Stimulated activated naive CD8-positive, alpha-beta T cell treated with anti-CD3 and anti-CD28 coated beads, Interleukin-15, Interleukin-2, amounts not matched to agents 100 U/mL and 50 U/mL, for 24 hours (primary cell): ENCODE measurements at places on chromosomes 1 and 21.
A peak's percentile ranks its signal among the peaks of the same experiment; 100 is the strongest.

DNA sequence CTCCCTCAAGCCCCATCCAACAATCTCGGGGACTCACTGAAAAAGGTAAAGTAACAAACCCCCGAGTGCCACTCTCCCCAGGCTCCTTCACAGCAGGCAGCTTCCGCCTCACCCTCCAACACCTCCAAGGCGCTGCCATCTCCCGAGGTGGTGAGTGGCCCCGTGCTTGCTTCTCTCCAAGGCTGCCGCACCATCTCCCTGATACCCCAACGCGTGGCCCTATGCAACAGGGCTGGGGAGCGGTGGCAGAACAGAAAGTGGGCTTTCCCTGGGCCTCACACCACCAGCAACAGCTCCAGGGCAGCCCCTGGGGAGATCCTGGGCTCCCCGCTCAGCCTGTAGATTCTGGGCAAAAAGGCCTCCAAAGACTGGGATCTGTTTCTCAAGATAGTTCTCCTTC, 105.1 kb downstream of the RAVER2 start:
- DNase-seq: no peak

GRCh38 chr1:46639547-46639946, 22.9 kb upstream of the MOB3C start:
- DNase-seq: no peak

GRCh38 chr1:205804605-205805004, 8.4 kb downstream of the SLC41A1 start:
- no peak for DNase-seq

DNA sequence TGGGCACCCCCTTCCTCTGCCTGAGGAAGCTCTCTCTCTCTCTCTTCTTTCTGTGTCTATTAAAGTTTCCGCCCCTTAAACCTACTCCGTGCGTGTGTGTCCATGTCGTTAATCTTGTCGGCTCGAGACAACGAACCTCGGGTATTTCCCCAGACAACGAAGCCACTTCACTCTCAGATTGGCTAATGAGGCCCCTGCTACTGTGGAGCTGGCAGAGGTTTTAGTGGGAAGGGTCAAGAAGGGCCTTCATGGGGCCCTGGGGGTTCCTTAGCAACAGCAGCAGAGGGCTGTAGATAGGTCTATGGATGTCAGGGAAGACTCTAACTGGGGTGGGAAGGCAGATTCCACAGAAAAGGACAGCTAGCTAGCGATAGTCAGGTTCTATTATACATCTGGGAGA, 239.8 kb upstream of the RAB4A start:
- no peak for DNase-seq

DNA sequence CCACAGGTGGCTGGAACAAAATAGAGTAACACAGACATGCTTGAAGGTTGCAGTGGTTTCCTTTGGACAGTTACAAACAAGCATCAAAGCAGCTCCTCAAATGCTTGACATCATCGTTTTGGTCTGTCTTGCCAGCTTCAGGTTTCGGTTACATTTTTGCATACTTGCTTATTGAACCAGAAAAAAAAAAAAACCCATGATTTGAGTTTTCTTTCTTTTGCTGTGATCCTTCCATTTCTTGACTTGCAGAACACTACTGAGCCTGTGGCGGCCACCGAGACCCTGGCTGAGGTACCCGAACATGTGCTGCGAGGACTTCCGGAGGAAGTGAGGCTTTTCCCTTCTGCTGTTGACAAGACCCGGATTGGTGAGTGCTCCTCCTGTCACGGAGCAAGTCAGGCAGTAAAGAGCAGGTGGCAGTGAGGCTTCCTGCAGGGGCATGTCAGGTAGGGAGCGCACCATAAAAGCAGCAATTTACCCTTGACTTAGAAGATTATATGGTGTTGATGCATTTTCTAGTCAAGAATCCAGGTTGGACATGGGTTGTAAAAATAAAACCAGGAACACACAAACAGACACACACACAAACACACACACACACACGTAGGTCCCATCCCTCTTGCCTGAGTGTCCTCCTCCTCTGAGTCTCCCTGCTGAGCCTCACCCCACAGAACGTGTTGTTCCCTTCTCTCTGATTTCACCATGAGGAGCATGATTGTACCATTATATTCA, 30.9 kb downstream of the PRDM2 start:
- peak; percentile 80 for DNase-seq

DNA sequence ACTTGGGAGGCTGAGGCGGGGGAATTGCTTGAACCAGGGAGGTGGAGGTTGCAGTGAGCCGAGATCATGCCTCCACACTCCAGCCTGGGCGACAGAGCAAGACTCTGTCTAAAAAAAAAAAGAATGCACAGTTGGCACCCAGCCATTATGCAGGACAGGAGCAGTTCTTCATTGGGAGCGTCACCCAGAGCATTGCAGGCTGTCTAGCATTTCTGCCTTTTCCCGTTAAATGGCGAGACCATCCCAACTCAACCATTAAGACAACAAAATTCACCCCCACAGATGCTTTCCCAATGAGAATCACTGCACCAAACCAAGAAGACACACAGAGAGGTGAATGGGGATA, 105.8 kb downstream of the EDEM3 start:
- no peak for DNase-seq

GRCh38 chr1:30637183-30637980, 86.0 kb downstream of the MATN1 start:
- DNase-seq: no peak

GRCh38 chr1:241702442-241703373, 50.6 kb downstream of the WDR64 start:
- DNase-seq: no peak

DNA sequence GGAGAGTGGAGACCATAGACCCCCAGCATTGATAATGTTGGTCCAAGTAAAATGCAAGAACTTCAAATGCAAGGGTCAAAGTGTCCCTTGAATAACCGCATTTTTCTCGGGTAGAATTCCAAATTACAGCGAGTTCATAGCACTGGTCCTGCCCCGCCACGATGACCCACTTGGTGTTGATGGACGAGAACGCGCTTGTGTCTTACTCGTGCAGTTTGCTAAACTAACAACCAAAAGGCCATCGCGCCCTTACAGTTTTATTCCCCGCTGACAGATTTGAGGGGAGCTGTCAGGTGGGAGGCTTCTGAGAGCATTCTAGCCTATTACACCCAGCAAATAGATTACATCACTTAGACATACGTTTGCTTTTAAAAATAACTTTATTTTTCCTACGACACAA, 17.3 kb upstream of the TSPEAR start:
- no peak for DNase-seq

DNA sequence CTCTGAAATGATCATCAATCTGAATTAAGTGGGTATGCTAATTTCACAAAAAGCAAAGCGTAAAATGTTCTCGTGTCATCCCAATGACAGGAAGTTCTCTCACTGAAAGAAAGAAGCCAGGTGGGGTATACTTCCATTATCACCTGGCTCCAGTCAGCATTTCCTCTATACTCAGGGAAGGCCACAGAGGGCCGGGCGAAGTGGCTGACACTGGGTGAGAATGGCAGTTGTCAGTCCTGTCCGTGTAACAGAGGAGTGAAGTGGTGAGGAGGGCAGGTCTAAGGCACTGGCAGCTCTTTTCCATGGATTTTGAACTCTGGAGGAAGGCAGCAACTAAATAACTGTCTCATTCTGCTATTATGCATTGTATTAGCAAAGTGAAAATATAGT, 60.4 kb downstream of the CAPN2 start:
- DNase-seq: no peak

DNA sequence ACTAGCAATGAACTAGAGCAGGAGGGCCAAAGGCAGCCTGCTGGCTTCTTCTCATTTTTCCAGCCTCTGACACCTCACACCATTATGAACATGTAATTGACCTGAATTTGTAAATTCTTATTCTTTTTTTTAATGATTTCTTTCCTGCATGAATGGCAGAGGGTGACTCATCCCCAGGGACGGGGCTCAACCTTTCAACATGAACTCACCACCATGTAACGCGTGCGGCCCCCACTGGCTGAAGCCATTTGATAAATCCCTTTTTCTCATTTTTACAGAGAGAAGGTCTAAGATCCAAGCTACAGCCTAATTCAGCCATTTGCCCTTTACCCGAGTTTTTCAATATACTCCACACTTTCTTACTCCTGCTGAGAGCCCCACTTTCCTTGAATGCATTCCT, 9.3 kb upstream of the ETS2 start:
- peak; percentile 33 for DNase-seq

DNA sequence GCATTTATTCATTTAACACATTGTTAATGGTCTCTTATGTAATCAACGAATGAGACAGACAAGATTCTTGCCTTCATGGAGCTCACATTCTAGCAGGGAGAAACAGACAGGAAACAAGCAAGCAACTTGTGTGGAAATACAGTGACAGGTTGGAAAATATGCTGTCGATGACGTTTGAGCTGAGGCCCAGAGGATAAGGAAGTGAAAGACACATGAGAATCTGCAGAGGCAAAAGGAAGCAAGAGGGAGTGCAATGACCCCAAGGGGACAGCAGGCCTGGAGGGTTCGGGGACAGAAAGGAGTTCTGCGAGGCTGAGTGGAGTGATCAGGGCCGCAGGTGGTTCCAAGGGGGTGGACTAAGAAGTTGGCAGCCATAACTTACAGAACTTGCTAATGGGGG, 60.6 kb upstream of the AKT3 start:
- DNase-seq: no peak

DNA sequence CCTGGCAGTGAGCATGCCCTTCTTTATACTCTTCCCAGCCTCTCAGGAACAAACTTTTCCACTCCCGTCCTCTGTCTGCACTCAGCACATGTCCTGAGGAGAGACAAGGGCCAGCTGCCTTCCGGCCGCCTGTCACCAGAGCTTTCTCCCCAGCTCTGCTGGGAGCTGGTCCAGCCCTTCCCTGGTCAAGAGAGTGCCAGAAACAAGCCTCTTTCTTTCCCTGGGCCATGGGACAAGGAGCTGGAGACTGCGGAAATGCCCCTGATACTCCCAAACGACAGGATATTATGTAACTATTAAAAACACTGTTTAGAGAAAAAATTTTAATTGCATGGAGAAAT, 10.4 kb downstream of the LAMB3 start:
- DNase-seq: no peak

- no peak for DNase-seq
These were observed 25.0 kb downstream of the VASH2 start for GRCh38 chr1:212975111-212975918.

DNA sequence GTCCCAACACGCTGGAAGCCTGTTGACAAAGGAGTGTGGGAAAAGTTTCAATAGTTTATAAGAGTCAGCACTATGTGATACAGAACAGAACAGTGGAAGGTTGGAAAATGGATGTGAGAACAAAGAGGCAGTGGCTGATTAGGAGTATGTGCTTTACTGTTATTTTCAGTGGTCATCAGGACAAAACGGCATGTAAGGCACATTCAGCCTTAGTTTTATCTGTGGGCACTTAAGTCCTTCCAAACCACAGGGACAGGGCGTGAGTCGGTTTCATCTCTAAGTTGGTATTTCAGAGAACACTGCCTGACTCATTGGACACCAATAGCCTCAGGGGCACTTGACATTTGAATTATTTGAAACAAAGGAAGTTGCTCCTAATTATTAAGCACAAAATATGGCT, 306.9 kb downstream of the ASTN1 start:
- no peak for DNase-seq

DNA sequence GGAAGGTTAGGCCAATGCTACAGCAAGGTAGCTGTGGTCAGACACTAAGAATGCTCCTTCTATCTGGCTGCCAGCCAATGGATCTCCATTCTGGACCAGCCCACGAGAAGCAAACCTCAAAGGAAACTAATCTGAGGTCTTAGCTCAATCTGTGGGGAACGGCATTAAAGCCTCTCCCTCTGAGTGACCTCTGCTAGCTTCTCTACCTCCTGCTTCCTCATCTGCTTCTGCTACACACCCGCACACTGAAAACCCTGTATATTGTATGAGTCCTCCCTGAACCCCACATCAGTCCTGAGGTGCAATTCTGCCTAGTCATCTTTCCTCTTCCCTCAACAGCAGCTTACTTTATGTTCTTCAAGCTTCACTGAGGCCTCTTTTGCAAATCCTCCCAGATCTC, 6.9 kb upstream of the GALE start:
- DNase-seq: no peak

DNA sequence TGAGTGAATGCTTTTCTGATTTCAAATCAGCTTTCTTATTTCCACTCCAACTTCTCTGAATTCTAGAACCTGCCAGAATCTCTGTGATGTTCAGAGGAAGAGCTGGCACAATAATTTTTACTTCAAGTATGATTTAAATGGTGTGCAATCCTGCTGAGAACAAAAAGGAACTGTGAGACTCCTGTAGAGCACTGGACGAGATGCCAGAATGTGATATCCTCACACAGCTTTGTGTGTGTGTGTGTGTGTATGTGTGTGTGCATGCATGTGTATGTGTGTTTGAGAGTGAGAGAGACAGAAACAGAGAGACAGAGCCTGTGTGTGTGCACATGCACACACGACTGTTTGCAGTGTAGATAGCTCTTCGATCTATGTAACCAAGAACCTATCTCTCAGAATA, 713.6 kb upstream of the ZP4 start:
- no peak for DNase-seq

- DNase-seq: no peak
These were observed 10.3 kb downstream of the DNALI1 start for GRCh38 chr1:37567023-37567422.

DNA sequence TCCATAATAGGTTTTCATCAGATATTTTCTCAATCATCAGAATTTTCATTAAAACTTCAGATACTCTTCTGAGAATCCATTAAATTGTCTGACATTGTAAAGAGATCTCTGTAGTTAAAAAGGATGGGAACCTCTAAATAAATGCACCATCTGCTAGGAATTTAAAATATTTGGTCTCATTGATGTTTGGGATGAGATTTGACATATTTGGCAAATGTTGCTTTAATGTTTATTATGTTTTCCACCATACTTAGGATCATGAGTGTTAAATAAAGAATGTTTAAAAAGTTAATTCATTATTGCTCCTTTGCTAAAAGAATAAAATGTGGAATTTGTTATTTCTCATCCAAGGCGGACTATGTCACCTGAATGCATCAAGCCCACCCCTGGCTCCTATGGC, 85.5 kb upstream of the VANGL1 start:
- no peak for DNase-seq

GRCh38 chr1:234659538-234659937, 49.6 kb upstream of the IRF2BP2 start:
- DNase-seq: no peak

GRCh38 chr1:227136210-227136820, 182.0 kb downstream of the CDC42BPA start:
- DNase-seq: no peak

DNA sequence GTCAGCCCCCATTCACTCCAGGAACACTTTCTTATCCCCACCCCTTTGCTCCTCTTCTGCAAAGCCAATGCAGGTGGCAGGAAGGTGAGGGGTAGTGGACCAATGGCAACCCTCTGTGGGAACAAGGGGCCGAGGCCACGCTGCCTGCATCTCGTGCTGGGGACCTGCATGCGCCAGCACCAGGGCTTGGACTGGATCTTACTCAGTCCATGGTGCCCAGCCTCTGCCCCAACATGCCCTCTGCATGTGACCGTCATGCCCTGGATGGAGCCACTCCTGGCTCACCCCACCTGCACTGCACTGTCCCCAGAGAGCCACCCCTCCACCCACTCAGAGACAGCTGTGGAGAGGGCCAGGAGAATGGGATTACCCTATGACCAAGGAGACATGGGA, 22.2 kb downstream of the CITED4 start:
- DNase-seq: no peak

GRCh38 chr1:220895412-220895946, 16.2 kb downstream of the HLX start:
- no peak for DNase-seq

- no peak for DNase-seq
These were observed 117.8 kb upstream of the COL6A1 start for GRCh38 chr21:45863751-45864150.

- DNase-seq: peak; percentile 61
These were observed 2.4 kb upstream of the PRAMEF18 start for GRCh38 chr1:13228343-13228781.
